ENCODE measurements at places on chromosomes 11 and 22. TPM values are rescaled to one million over a fixed set of nuclear protein-coding genes. Genes with fewer than 3 reads are reported as not detected.
A peak's percentile ranks its signal among the peaks of the same experiment; 100 is the strongest.

Gene CD81
- total RNA-seq = 130 TPM

Gene ZP1
- not detected for total RNA-seq

Gene TIMP3
- total RNA-seq = not detected

Gene PRAME
- total RNA-seq = 0.12 TPM

Gene UPK2
- not detected for total RNA-seq

GRCh38 chr11:109772892-109773291, 320.3 kb upstream of the ZC3H12C start:
- DNase-seq = no peak
- H3K4me1 ChIP-seq = no peaks in the 10 kb centered on the region
- no peaks in the 10 kb centered on the region for H3K36me3 ChIP-seq

GRCh38 chr11:129237456-129237855, 45.3 kb upstream of the ARHGAP32 start:
- H3K36me3 ChIP-seq = no peaks in the 10 kb centered on the region
- no peak for DNase-seq
- no peaks in the 10 kb centered on the region for H3K27me3 ChIP-seq
- H3K4me1 ChIP-seq = peaks cover 4% of the 10 kb centered on the region
- no peak overlapping the region for H3K27ac ChIP-seq

DNA sequence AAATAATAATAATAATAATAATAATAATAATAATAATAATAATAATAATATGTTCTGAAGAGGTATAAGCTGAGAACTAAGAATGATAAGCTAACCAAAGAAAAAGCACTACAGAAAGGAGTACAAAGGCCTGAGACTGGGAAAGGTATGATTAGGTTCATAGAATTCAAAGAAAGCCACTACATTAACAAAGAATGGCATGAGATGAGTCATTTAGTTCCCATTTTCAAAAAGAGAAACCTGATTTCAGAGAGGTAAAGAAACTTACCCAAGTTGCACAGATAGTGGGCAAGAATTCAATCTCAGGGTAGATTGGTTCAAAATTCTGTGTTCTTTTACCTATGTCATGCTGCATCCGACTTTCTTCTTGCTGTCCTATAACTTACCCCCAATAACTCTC, 350.9 kb downstream of the TTC28 start:
- H3K27ac ChIP-seq = no peak overlapping the region
- H3K36me3 ChIP-seq = no peaks in the 10 kb centered on the region
- H3K4me3 ChIP-seq = no peak overlapping the region
- no peak for DNase-seq
- H3K27me3 ChIP-seq = peaks cover 2% of the 10 kb centered on the region

DNA sequence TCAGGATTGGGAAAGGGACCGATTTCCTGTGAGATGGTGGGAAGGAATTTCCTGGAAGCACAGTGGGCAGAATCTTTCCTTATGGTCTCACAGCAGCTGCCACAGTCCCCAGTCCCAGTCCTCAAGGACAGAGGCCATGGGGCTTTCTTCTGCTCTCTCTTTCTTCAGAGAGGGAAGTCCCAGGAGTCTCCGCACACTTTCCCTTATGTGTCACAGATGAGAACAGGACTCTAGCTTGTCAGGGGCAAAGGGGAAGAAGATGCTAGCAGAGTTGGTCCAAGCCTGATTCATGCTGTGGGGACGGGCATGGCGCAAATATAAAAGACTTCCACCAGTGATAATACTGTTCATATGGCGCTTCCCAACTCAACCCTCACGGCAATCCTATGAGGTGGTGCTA, 7.5 kb upstream of the PPFIA1 start:
- H3K36me3 ChIP-seq = no peaks in the 10 kb centered on the region
- peaks cover 7% of the 10 kb centered on the region for H3K4me1 ChIP-seq
- H3K4me3 ChIP-seq = no peak overlapping the region
- H3K27me3 ChIP-seq = peaks cover 13% of the 10 kb centered on the region
- H3K27ac ChIP-seq = no peak overlapping the region
- no peak for DNase-seq

DNA sequence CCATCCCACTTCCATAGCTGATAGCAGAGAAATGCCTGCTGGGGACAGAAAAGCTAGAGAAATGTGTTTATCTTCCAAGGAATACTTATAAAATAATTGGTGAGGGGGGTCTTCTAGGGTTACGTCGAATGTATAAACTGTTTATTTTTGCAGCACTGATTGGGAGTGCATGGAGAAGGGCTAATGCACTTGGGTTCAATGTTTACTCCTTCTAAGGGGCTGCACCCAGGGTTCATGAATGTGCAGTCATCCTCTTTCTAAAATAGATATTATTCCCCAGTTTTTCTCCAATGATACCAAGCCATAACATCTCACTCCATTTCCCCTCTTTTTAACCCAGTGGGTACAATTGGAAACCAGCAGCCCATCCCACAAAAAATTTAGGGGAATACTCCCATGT, 336.9 kb downstream of the ETS1 start:
- no peaks in the 10 kb centered on the region for H3K27me3 ChIP-seq
- no peak overlapping the region for H3K4me3 ChIP-seq
- H3K36me3 ChIP-seq = no peaks in the 10 kb centered on the region
- H3K4me1 ChIP-seq = peaks cover 12% of the 10 kb centered on the region
- DNase-seq = no peak

DNA sequence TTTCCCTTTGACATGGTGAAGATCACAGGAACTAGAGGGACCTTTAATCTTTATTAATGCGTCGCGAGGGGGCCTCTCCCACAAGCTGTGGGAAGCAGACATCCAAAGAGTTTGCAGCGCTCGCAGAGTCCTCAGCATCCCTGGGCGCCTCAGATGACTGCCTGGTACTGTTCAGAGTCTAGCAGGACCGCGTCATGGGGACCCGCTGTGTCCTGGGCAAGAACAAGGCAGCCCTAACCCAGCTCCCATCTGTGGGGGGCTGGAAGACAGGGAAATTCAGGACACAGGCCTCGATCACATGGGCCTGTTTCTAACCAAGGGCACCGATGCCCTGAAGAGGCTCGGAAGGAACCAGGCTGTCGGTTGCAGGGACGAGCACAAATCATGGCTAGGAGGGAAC, 40.0 kb downstream of the CACNG2 start:
- H3K27ac ChIP-seq = no peak overlapping the region
- H3K4me3 ChIP-seq = no peak overlapping the region
- H3K4me1 ChIP-seq = no peaks in the 10 kb centered on the region
- no peaks in the 10 kb centered on the region for H3K36me3 ChIP-seq
- DNase-seq = no peak

DNA sequence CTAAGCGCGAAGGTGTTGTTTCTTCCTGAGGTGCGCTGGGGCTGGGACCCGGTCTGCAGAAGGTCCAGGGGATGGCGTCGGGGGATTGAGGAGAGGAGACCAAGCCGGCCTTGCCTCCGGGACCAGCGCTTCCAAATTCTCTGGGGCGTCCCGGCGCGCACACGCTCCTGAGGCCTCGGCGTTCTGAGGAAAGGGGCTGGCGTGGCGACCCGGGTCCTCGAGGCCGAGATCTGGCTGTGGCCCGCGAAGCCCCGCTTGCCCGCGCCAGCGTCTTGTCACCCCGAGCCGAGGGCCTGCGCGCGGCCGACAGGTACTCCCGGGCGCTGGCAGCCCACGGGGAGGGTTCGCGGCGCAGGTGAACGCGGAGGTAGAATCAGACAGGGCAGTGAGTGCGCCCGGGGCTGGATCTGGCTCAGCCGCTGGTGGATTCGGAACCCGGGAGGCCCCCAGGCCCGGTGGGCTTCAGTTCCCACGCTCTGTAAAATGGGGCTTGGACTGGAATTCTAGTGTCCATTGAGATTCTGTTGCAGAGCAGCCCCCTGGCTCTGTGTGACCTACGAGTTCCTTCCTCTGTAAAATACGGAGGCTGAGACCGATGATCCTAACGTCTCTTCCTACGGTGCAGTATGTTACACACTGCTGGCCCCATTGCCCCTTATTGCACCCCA, 14.7 kb downstream of the SSH3 start:
- H3K27ac ChIP-seq = peak overlapping the region; percentile 98
- no peak for DNase-seq
- peaks cover 6% of the 10 kb centered on the region for H3K36me3 ChIP-seq
- H3K4me1 ChIP-seq = peaks cover 17% of the 10 kb centered on the region
- H3K4me3 ChIP-seq = peak overlapping the region; percentile 98

Measured in activated B cell treated with CpG ODN at 0.5 μM for 24 hours (primary cell).